Activated CD4-positive, alpha-beta T cell treated with anti-CD3 and anti-CD28 coated beads, Interleukin-2, amount 10 ng/mL, durations not matched to agents 24 days and 14 days (primary cell): ENCODE measurements at places on chromosomes 2 and 18. TPM values are rescaled to one million over a fixed set of nuclear protein-coding genes. Genes with fewer than 3 reads are reported as not detected.

Gene POU3F3
- total RNA-seq = not detected in 2 replicates

Gene KDM3A
- 69.6 and 74.0 TPM in 2 replicates for total RNA-seq

Gene RELCH
- total RNA-seq = 30.6 and 31.1 TPM in 2 replicates

Gene HOXD3
- not detected in 2 replicates for total RNA-seq

Gene HOXD10
- not detected in 2 replicates for total RNA-seq

Gene ITGB6
- not detected in 2 replicates for total RNA-seq

Gene GPR35
- 7.1 and 8.7 TPM in 2 replicates for total RNA-seq

Gene SCN3A
- total RNA-seq = 0.05 TPM in 1 of 2 replicates, not detected in the other

Gene RPRM
- not detected in 2 replicates for total RNA-seq

Gene RAB6C
- not detected in 2 replicates for total RNA-seq

Gene KRTCAP3
- total RNA-seq = 4.6 and 5.2 TPM in 2 replicates

Gene CDKL4
- total RNA-seq = not detected in 2 replicates

Gene IL36G
- total RNA-seq = not detected in 2 replicates

Gene ADI1
- total RNA-seq = 33.7 and 36.2 TPM in 2 replicates

Gene STRADB
- total RNA-seq = 18.5 and 20.1 TPM in 2 replicates

Gene GALNT14
- total RNA-seq = 0.31 and 0.33 TPM in 2 replicates

Gene CHRND
- not detected in 2 replicates for total RNA-seq
